Iris pigment epithelial cell (primary cell): ENCODE measurements at places on chromosomes 5 and 9.

DNA sequence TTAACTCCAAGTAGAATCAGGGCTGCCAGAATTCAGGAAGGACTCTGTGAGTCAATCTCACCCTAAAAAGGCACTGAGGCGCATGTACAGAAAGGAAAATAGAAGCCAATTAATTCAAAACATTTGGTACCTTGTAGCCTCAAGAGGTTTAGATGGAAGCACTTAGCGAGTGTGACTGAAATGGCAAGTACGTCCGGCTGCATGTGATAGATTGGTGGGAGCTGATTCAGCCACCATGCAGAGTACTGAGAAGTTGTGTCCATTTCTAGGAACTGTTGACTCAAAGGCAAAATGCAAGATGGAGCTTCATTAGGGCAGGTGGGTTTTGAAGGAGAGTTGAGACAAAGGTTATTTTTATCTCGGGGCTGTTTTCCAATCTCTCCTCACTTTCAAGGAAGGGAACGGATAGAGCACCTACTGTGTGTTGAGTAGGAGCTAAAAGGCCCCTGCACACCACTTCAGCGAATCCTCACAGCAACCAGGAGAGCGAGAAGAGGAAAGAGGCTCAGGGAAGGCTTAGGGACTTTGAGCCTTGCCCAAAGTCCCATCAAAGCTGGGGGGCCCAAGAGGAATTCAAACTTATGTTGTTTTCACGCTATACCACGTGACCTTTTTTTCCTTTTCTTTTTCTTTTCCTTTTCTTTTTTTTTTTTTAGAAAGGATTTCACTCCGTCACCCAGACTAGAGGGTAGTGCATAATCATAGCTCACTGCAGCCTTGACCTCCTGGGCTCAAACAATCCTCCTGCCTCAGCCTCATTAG is 34.6 kb upstream of the CPEB4 start:
- no peak for DNase-seq

- DNase-seq: no peak
Observed at GRCh38 chr5:51034222-51034901, 348.9 kb upstream of the ISL1 start.

GRCh38 chr9:5482194-5482593 is 28.1 kb upstream of the PDCD1LG2 start:
- no peak for DNase-seq

DNA sequence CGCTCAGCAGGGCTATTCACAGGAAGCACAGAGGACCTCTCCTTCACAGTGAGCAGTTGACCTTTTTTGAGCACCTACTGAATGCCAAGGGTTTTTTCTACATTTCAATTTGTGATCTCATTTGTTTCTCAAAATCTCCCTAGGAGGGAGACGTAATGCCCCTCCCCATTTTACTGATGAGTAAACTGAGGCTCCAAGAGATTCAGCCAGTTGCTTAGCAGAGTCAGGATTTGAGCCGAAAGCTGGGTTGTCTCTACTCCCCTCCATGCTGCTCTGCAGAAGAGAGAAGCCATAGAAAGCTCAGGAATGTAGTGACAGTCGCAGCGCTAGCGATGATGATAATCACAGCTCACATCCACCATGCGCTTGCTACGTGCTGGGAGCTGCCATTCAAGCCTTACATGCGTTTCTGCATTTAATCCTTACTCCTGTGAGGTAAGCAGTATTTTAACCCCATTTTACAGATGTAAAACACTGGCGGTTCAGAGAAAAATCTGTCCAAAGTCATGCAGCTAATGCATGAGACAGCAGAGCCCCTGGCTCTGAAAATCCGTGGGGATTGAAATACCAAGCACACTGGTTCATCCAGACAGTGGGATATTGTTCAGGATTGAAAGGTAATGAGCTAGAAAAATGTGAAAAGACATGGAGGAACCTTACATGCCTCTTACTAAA is 33.8 kb downstream of the ERGIC1 start:
- peak; percentile 29 for DNase-seq

- peak; percentile 49 for DNase-seq
Observed at GRCh38 chr5:7927466-7928375, 58.8 kb downstream of the MTRR start.

DNA sequence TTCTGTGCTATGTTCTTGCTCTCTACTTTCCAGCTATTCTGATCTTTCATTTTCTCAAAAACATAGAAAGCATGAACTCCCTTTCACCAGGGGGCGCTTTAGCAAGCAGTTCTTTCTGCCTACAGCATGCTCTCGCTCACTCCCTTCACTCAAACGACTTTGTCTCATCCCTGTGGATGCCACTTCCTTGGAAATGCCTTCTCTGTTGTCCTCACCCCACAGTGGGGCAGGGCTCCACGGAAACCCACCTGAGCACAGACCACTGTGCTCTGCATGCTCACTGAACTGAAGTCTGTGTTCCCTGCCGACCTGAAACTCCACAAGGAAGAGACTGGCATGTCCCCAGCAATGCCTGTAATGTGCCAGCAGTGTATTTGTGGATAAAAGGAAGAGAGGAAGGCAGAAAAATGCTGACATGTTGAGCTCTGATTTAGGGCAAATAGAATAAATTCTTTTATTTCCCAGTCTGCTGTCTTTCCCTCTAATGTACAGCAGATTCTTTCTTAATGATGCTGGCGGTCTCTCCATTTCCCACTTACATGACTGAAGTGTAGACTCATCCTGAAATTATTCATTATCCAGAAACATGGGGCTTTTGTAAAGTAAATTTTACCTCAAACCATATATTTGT is 4.9 kb upstream of the ROR2 start:
- peak; percentile 71 for DNase-seq
